Nucleus accumbens (tissue), 56 donors: ENCODE measurements at places on chromosomes 13 and 19.

DNA sequence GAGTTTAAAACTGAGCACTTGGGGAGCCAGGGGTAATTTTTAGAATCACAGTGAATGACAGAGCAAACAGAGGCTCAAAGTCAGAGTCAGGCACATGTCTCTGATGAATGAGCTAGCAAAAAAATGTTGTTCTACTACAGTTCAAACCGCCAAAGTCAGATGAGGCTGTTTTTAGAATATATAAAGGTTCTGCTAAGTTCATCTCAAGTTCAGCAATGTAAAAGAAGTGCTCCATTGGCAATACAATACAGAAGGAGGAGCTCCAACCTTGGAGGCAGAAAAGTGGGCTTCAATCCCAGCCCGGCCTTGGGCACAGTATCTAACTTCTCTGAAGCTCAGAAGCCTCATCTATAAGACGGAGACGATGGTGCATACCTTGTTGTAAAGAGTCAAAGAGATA, 70.1 kb upstream of the IPO5 start:
- no peak for DNase-seq

- DNase-seq: no peak
Measured at GRCh38 chr19:39152066-39152465, 26.5 kb downstream of the PAK4 start.

- peak; percentile 89 for DNase-seq
Measured at GRCh38 chr19:53879140-53880081, 2.6 kb upstream of the PRKCG start.

- DNase-seq: no peak
Measured at GRCh38 chr19:55305983-55306562, 19.1 kb downstream of the TMEM150B start.

DNA sequence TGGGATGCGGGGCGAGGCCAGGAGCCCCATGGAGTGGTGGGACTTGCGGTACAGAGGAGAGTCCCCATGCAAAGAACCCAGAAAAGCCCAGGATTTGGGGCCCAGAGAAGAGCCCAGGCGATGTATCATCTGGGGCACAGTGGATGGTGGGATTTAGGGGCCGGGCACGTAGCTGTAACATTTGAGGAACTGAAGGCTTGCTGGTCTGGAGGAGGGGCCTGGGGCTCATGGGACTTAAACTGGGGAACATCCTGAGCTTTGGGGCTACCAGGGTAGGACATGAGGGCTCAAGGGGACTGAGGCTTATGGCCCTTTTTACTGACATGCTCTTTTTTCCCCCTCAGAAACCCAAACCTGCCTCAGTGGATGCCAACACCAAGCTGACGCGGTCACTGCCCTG, 13.5 kb downstream of the MED25 start:
- no peak for DNase-seq

- no peak for DNase-seq
Measured at GRCh38 chr19:51014242-51014641, 5.3 kb downstream of the KLK10 start.

- DNase-seq: no peak
Measured at GRCh38 chr19:31952693-31953092, 392.7 kb upstream of the ZNF507 start.

DNA sequence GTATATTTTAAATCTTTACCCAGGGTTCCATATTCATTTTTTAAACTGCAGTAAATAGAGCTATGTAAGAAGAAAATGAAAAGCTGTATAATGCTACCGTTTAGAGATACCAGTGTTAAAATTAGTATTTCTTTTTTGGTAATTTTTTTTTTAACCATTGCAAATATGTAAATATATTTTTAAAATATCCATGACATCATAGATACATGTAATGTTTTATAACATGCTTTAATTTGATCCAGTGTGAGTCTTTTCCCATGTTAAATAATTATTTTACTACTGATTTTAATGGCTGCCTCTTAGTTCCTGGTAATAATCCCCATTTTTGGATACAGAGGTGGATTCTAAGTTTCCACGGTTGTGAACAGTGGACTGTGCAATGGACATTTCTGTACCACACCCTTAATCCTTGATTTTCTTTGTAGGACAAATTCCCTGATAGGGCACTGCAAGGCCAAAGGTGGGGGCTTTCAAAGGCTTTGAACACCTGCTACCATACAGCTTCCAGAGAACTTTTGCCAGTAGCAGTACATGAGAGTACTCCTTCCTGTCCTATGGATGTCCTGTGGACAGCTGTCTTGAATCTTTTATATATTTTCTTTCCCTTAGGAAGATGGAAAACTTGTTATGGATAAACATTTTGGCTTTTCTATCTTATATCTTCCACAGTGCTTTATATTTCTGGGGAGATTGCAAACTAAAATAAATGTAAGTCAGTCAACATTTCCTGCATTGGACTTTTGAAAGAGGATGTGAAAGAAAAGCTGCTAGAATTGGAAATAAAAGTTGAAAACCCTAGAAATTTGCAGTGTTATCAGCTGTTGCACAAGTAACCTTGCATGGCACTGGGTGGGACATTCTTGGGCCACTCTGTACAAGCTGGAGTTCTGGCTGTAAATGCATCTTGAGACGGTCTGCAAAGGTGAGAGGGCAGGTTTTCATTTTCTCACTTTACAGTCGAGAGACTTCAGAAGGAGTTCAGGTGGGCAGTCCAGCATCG, 46.8 kb downstream of the ARHGEF7 start:
- no peak for DNase-seq

DNA sequence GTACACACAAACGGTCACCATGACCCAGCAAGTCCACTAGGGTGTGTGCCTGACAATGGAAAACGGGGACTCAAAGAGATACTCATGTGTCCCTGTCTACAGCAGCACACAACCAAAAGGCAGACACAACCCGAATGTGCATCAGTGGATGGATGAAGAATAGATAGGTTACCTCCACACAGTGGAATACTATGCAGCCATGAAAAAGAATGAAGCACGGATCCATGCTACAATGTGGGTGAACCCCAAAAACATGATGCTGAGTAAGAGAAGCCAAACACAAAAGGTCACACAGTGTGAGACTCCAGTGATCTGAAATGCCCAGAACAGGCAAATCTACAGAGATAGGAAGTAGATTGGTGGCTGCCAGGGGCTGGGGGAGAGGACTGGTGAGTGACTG, 9.0 kb downstream of the CERS1 start:
- DNase-seq: no peak

DNA sequence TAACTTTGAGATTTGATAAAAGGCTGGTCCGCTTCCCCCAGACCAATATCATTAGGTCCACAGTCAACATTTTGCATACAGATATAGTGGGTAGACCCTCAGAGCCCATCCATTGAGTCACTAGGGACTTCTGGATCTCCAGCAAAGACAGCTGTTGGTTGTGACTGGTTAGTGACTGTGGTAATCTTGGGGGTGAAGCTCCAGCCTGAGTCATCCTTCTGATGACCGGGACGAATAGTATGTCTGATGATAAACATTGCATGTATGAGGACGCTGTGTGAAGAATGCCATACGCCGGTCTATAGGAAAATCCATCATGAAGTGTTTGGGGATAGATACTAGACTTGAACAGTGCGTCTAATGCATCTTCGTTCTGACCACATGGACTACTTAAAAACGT, 307.0 kb downstream of the UQCRFS1 start:
- DNase-seq: no peak

GRCh38 chr13:94435604-94436226, 43.8 kb downstream of the DCT start:
- DNase-seq: no peak

DNA sequence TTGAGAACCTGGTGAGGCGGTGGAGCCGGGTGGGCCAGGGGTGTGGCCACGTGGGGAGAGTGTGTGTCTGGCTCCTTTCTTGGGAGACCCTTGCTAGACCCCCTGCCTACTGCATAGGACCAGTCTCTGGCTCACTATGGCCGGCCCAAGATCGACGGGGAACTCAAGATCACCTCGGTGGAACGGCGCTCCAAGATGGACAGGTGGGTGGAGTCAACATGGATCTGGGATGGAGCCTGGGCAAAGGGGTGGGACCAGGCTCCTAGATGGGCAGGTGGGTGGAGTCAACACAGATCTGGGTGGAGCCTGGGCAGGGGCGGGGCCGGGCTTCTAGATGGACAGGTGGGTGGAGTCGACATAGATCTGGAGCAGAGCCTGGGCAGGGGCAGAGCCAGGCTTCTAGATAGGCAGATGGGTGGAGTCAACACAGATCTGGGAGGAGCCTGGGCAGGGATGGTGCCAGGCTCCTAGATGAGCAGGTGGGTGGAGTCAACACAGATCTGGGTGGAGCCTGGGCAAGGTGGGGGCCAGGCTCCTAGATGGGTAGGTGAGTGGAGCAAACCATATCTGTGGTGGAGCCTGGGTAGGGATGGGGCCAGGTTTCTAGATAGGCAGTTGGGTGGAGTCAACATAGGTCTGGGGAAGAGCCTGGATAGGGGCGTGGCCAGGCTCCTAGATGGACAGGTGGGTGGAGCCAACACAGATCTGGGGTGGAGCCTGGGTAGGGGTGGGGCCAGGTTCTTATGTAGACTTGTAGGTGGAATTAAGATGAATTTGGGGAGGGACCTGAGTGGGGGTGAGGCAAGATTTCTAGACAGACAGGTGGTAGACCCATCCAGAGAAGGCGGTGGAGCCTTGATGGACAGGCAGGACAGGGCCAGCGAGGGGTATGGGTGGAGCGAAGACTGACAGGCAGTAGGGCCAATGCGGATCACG, 56.5 kb downstream of the VAV1 start:
- DNase-seq: no peak

DNA sequence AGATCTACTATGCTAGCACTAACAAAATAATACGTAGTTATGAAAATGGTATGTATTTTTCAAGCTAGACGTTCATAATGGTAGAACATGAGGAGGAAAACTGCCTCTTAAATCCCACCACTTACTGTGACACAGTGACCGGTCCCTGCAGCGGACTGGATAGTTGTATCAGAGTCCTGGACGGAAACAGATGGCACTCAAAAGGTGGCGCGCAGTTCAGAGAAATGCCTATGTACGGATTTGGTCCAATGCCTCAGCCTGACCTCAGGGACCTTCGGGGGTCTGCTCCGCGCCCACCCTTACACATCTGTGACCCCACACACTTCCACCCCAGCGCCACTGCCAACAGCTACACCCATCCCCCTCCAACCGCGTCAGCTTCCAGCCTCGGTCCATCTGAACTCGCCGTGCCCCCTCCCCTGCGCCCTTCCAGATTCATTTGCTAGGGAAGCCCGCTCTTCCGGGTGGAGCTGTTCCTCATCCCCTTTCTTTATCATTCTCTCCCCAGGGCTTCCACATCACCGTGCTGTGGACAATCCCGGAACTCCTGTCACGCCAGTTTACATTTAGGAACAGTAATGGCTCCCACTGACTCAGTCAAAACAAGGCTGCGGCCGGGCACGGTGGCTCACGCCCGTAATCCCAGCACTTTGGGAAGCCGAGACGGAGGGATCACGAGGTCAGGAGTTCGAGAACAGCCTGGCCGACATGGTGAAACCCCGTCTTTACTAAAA, 792 bp upstream of the LENG8 start:
- DNase-seq: peak; percentile 59

GRCh38 chr13:25840261-25840660, 211.6 kb downstream of the SHISA2 start:
- no peak for DNase-seq

DNA sequence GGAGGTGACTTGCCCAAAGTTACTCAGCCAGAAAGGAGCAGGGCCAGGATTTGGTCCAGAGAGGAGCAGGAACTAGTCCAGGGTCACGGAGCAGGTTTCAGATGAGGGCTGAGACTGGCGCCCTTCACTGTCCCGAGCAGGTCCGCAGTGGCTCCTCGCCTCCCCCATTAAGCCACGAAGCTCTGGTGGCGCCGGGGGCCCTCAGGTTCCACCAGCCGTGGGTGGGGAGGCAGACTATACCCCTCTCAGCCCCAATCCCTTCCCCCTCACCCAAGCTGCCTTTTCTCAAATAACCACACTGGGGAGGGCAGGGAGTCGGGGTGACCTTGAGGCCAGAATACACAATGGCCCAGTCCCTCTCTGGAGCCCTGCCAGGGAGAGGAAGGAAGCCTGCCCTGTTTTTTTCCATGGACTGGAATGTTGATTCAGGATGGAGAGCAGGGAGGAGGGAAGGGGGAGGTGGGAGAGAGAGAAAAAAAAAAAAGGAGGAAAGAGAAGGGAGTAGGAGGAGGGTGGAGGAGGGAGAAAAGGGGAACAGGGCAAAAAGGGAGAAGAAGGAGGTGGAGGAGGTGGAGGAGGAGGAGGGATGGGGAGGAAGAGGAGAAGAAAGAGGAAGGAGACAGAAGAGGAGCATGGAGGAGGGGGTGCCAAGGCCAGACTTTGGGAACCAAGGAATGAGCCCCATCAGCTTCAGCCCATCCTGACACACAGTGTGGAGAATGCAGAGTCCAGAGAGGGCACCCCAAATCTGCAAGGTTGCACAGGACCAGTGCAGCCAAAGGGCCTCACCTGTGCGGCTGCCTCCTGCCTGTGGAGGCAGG, 19.7 kb downstream of the CEACAM16 start:
- peak; percentile 10 for DNase-seq

DNA sequence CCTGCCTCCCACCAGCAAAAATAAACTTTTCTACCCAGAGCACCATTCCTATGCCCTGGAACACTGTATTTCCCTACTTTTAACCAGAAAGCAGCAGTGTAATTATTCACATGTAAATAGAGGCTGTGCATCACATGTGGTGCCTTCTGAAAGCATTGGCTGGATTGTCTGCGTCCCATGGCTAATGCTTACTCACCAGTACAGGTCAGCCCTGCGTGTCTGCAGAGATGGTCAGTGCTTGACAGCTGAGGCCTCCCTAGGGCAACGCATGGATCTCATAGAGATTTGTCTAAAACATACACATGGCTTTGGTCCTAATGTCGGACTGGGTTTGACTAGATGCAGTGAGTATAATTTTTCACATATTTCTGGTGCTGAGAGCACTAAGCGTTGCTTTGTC, 64.2 kb downstream of the DPY19L3 start:
- DNase-seq: no peak

DNA sequence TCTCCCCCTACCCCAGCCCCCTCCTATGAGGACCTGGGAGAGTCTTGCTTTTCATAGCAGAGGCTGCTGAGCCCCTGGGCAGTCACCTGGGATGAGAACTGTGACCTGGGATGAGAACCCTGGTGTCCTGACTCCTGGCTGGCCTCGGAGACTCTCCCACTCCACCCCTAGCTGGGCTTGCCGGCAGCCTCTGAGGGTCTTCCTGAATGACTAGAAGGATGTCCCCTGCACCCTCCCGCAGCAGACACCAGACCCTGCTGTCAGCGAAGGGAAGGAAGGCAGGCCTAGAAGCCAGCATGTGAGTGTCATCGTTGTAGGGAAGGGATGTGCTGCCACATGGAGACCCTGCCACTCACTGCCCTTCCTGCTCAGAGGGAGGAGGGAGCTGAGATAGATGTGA, 203.4 kb upstream of the ZNF536 start:
- DNase-seq: no peak

GRCh38 chr19:5692723-5693194, 2.7 kb downstream of the RPL36 start:
- DNase-seq: no peak

GRCh38 chr13:43016226-43016625, 7.2 kb upstream of the DNAJC15 start:
- no peak for DNase-seq

- no peak for DNase-seq
Measured at GRCh38 chr13:45132369-45133064, 12.2 kb downstream of the GTF2F2 start.

- no peak for DNase-seq
Measured at GRCh38 chr19:788983-789700, 8.1 kb upstream of the PTBP1 start.
